ENCODE measurements at places on chromosomes 2 and 18.

DNA sequence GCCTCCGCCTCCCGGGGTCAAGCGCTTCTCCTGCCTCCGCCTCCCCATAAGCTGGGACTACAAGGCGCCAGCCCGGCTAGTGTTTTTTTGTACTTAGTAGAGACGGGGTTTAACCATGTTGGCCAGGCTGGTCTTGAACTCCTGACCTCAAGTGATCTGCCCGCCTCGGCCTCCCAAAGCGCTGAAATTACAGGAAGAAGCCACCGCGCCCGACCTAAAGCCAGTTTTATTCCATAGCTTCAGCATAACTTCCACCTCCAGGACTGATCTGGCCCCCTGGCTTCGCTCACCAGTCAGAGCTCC is 783 bp upstream of the TXNL4A start:
- no peak for DNase-seq

- DNase-seq, result no peak
Observed at GRCh38 chr2:75595541-75596395, 35.0 kb upstream of the EVA1A start.

- DNase-seq, result no peak
Observed at GRCh38 chr18:8468921-8469335, 140.3 kb upstream of the RAB12 start.

DNA sequence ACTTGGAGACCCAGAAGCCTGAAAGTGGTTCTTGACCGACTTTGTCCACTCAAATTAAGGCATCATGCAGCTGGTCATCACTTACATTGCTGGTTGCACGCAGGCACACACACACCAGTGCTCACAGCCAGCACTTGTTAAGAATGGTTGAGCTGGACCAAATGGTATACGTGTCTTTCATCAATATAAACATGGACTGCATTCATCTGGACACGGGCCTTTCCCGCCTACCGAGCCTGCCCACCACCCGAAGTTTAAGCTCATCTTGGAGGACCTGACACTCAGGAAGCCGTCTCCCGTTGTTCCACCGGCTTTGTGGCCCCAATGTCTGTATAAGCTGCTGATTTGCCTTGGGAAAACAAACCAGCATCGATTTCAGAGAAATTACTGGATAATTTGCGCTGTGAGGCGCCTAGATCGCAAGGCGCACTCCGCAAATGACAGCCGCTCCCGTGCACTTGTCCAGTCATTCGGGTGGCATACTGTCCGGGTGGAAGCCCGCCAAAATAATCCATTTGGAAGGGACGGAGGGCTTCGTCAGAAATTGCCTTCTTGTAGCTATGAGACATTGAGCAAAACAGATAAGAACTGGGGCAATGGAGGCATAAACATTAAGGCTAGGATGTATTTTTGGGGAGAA is 40.1 kb upstream of the AKAIN1 start:
- DNase-seq, result peak; percentile 86

DNA sequence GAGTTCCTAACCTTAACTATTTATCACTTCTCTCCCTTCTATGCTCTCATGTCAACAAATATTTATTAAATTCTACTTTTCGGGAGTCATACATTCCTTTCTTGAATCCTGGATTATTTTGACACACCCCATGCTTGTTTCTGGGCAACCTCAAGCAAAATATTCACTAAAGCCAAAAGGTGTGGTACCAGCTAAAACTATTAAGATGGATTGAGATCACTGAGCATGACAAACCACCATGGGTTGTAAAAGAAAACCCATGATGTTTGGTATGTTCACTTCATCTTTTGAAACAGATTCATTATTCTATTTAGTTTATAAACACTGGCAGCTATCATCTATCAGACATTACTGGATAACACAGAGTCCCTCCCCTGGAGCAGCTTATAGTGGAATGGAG is 32.5 kb downstream of the DPP4 start:
- DNase-seq, result no peak

- DNase-seq, result no peak
Observed at GRCh38 chr18:14781671-14782070, 33.7 kb downstream of the ANKRD30B start.

DNA sequence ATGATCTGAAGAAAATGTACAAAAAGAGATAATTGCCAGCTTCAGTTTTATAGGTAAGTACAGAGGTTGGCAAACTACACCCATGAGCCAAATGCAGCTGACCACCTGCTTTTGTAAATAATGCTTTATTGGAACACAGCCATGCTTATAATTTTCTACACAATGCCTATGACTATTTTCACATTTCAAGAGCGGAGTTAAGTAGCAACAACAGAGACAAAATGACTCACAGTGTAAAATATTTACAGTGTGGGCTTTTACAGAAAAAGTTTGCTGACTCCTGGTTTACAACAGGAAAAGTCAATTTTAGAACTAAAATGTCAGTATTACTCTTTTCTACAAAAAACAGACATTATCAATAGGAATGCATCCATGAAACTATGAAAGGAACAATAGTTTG is 26.0 kb downstream of the CWC22 start:
- peak; percentile 60 for DNase-seq

DNA sequence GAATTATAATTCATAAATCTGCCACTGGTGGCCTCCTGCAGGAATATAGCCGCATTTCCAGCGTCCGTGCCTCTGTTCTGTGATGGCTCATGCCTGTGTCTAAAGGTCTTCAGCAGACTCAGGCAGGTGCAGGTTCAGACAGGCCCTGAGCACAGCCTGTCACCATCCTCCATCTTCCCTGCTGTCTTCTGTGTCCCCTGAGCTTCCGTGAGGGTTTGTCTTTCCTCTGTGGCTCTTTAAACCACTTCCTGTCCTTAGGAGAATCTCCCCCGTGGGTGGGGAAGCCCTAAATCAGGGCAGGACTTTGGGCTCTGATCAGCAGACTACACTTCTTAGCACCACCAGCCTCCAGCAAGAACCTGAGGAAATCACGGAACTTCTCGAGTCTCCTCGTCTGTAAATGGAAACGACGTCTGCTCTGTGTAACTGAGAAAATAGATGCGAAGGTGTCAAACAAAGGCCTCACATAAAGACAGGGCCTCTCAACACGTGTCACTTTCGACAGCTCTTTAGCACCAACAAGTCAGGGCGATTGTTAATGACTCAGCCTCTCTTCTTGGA is 24.1 kb upstream of the NFATC1 start:
- no peak for DNase-seq

DNA sequence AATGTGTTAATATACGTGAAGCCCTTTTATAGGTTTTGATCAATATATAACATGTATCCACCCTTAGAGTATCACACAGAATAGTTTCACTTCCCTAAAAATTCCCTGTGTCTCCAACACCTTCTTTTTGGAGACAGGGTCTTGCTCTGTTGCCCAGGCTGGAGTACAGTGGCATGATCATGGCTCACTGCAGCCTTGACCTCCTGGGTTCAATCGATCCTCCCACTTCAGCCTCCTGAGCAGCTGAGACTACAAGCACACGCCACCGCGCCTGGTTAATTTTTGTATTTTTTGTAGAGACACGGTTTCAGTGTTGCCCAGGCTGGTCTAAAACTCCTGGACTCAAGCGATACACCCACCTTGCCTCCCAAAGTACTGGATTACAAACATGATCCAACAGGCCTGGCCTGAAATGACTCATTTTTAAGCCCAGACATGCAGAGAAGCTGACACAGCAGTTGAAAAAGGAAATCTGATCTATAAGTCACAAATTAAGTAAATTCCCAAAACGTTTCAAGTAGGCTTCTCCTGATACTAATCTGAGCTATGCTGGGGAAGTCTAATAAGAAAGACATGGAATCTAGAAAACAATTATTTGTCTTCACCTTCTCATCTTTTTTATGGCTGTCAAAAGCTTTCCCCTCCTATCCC is 2.9 kb downstream of the DUSP11 start:
- DNase-seq, result no peak

DNA sequence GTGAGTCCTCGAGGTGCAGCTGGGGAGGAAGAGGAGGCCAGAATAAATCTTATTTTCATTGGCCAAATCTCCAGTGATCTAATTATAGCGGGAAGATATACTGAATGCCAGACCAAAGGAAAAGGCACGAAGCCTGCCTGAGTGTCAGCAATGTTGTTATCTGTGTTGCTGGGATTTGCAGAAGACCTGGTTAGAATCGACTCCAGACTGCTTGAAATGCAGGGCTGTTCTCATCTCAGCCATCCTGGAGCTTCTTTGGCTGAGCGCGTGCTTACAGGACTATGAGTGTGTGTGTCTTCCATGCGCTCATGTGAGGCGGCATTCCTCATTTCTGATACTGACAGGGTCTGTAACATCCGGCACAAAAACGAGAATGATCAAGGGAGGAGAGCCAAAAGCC is 81.2 kb downstream of the TSN start:
- DNase-seq, result no peak

DNA sequence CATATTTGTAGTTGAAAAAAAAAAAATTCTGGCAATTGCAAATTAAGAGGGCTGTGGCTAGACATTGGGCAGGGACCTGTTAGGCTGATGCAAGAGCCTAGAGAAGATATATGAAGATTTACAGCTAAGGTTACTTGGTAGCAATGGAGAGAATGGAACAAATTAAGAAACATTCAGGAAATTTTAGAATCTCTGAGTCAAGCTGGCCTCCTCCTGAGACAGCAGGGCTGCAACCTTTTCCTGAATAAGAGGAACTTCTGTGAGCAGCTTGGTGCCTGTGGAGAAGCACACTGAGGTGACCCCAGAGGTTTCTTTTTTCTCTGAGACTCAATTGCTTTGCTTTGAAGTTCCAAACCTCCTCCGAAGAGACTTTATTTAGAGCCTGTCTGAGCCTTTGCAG is 118.6 kb upstream of the LRATD1 start:
- DNase-seq, result no peak

GRCh38 chr2:34734042-34734441 is 1134.9 kb upstream of the FAM98A start:
- no peak for DNase-seq

DNA sequence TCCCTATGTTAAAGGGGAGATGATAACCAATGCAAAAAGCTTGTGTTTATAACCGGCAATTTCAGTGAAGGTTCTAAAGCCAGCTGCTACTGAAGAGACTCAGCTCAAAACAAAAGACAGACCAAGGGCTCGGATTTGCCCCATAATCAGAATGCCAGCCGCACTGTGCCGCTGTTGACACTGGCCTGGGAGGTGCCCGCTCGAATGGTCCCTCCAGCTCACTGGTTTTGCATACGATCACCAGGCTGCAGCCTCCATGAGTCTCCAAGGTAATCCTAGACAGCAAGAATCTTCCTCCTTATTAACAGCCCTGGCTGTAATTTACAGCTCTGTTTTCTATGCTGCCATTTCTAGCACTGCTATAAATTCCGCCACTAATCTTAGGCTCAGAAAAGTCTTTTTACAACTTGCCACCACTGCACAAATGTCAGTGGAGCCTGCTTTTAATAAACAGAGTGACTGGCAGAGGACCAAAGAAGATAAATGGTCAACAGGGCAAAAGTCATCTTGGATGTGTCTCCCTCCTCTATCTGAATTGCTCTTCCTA is 155.7 kb upstream of the SH3BP4 start:
- DNase-seq, result no peak

DNA sequence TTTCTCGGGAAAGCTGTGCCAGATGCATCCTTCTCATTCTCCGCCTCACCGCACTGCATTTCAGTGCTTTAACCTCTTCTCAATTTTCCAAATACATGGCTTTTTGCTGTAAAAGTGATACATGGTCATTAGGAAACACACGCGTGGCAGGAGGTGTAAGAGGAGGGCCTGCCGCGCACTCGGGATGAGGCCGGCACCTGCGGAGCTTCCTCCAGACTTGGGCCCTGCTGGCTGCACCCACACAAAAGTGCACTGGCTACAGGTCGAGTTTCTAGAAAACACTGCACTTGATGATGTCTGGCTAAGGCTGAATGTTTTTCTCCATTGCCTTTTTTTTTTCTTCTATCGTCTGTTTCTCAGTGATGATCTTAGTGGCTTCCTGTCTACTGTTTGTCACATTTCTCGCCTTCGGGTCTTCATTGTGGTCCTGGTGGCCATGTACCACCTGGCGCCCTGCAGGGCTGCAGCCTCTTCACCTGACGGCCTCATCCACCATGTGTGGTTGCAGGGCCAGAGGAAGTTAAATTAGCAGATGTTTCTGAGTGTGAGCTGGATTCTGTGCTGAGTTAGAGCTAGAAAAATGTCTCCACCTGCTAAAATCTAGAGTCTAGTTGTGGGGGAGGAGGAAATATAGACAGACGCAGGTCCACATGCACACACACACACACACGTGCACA is 7.6 kb downstream of the KCNG2 start:
- no peak for DNase-seq

GRCh38 chr2:147311058-147311430 is 533.8 kb upstream of the ACVR2A start:
- DNase-seq, result no peak

- DNase-seq, result peak; percentile 77
Observed at GRCh38 chr2:86807468-86808275, 17.0 kb upstream of the CD8A start.

- no peak for DNase-seq
Observed at GRCh38 chr18:59906203-59906602, 6.4 kb downstream of the PMAIP1 start.

- DNase-seq, result no peak
Observed at GRCh38 chr2:69683170-69683971, 39.8 kb upstream of the AAK1 start.

- DNase-seq, result no peak
Observed at GRCh38 chr18:6057604-6058003, 162.3 kb upstream of the TMEM200C start.

DNA sequence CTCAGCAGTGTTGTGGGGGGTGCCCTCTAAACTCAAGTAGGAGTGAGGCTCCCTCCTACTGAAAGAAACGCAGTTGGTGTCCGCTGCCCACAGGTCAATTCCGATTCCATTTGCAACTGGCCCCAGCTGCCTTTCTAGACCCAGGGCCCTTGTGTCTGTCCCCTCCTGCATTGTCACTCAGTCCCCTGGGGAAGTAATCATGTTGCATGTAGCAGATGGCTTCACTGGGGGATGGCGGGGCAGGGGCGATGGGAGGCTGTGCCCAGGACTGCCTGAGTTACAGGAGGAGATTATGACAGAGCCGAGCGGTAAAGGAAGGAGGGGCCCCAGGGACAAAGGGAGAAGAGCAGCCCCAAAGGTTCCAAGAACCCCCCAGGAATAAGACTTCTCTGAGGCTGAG is 62.5 kb upstream of the SH3RF3 start:
- DNase-seq, result no peak

DNA sequence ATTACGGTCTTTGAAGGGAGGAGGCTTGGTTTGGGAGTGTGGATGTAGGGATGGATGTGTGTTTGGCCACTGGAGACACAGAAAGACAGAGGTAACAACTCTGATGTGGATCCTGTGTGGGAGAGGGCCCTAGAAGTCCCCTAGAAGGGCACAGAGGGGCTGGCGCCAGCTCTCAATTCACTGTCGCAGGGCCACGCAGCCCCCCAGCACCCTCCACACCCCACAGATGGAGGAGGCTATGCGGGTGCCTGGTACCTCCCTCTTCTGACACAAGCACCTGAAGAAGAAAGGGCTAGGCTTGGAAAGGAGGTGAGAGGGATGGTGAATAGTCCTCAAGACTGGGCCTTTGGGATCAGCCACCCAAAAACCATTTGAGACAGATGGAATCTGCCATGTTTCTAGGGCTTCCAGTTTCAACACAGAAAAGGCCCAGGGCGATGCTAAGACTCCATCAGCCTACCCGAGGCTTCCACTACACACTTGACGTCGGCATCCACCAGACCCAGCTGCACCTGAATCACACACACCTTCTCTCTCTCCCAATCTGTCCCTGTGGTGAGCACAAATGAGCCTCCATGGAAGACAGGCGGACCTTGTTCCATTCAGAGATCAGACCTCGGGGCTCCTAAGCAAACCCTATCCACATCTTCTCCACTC is 413.5 kb upstream of the HS6ST1 start:
- DNase-seq, result no peak

All from DMS79 (cell line).